ENCODE measurements at places on chromosomes 5 and 9. TPM values are rescaled to one million over a fixed set of nuclear protein-coding genes. Genes with fewer than 3 reads are reported as not detected.

Gene CCNO
- not detected for total RNA-seq

DNA sequence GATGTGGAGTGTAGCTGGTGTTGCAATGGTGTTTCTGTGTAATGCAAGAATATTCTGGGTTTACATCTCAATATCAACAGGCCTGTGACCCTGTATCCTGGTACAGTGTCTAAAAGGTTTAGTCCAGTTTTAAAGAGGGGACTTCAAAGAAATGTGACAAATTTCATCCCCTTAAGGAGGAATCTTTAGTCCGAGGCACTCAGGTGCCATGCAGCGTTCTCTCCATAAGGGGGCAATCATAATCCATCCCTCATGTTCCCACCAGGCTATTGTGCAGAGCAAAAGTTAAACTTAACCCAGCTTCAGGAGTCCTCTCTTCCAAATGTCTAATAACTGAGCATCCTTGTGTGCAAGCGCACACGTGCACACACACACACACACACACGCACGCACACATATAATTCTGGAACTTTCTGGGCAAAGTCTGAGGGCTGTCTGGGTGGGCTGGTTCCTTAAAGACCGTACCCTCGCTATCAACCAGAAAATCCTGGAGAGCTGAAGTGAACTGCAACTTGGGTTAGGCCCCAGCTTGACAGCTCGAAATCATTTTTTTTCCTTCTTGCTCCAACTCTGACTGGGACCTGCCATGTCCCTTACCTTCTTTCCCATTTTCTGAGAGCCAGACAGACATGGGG, 46.0 kb downstream of the CRB2 start:
- DNase-seq, result no peak

GRCh38 chr9:99169086-99169485, 52.7 kb downstream of the ALG2 start:
- no peak for DNase-seq

- no peak for DNase-seq
These were observed 548 bp downstream of the CEP120 start for GRCh38 chr5:123422433-123423277.

Measured in omental fat pad (tissue), 4 donors.